Activated CD8-positive, alpha-beta memory T cell treated with anti-CD3 and anti-CD28 coated beads for 1 hour (primary cell): ENCODE measurements at places on chromosomes 12 and 14.

DNA sequence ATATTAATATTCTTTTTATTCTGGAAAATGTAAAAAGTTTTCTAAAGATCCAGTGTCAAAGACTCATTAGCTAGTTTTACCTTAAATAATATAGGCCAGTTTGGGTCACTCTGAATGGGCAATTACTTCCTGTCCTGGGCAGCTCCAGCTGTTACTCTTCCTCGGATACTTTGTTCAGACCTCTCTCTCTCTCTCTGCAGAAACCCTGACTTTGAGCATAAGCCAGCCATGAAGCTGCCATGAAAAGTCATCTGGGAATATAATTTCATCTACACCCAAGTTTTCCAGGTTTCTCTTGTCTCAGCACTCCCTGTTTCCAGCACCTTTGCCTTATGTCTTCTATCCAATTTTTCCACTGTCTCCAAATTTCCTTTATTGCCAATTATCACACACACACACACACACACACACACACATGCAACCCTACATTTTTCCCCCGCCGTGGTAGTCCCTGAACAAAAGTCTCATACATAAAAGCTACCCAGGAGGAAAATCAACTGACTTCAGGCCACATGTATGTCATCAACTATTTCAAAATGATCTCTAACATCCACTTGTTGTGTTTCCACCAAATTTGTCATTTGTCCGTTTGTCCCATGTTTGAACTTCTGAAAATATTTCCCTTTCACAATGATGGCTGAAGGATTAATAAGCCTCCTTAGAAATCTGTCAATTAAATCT lies 318.1 kb downstream of the SSPN start:
- DNase-seq = no peak

GRCh38 chr14:67746927-67747326 lies 45.2 kb downstream of the RDH12 start:
- no peak for DNase-seq

- no peak for DNase-seq
Measured at GRCh38 chr14:55303691-55304145, 32.5 kb downstream of the FBXO34 start.

DNA sequence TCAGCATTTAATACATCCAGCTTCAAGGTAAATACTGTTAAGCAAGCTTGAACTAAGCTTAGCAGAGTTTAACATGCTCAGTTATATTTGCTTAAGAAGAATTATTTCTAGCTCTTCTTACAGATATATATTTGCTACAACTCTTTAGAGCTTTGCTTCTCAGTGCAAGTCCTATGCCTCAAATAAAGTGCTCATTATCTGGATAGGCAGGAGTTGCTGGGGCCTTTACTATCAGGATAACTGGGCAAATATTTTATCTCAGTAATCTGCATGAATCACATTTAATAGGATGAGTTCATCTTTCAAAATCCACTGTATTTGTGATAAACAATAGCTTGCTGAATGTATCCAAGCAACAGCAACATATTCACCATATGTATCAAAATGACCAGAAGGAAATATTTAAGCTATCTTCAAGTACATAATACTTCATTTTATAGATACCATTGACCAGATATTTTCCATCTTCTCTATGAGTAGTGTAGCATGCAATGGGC lies 187.6 kb downstream of the NOVA1 start:
- no peak for DNase-seq

DNA sequence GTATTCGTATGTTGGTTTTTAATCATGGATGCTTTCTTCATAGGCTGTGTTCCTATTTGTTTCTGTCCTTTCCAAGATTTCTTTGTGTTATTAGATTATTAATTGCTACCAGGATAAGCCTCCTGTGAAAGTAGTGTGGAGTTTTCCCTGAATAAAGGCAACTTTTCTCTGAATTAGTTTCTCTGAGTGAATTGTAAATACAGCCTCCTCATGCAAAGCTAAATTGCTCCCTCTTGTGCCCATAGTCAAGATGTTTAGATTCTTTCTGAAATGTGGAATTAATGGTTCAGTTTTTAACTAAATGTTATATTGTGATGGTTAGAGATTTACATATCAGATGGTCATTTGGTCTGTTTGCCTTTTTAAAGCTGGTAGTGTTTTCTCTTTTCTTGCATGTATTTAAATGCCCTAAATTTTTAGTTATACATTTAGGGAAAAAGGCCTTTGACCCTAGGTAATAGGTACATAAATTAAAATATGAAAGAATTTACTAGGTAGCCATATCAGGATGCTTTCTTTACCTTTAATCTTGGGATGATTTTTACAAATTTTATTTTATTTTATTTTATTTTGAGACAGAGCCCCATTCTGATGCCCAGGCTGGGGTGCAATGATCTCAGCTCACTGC lies 8.9 kb downstream of the APAF1 start:
- DNase-seq = no peak

DNA sequence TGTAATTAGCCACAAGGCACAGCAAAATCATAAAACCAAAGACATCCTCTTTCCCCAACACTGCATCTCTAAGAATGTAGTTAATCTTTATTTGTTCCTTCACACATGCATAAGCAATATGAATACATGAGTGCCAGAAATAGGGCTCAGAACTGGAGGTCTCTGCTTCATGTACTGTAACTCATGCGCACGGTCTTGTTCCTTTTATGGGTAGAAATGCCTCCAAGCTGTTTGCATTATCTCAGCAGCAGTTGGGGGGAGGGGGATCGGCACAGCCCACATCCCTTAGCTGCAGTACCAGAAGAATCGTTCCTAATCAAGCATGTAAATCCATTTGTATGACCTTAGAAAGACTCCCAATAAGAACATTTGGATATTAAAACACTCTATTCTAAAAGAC lies 20.0 kb downstream of the RHOJ start:
- no peak for DNase-seq

- no peak for DNase-seq
Measured at GRCh38 chr12:2633176-2633824, 161.5 kb upstream of the FKBP4 start.

GRCh38 chr14:96195441-96196081 lies 9.1 kb upstream of the BDKRB2 start:
- DNase-seq = no peak

DNA sequence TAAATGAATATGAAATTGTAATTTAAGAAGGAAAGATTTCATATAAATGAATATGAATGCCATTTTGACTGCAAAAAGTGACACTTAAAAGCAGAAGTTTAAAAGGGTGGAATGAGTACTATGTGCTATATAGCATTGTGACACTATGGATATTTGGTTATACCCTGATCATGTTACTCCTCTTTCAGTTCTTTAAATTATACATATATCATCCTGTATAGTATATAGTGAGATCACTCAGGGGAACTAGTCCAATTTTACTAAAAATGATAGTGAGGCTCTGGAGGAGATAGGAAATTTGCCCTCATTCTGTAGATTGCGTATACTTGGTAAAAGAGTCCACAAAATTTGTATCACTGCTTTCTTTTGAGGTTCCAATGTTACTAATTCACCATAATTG lies 155.7 kb upstream of the BTG1 start:
- no peak for DNase-seq

DNA sequence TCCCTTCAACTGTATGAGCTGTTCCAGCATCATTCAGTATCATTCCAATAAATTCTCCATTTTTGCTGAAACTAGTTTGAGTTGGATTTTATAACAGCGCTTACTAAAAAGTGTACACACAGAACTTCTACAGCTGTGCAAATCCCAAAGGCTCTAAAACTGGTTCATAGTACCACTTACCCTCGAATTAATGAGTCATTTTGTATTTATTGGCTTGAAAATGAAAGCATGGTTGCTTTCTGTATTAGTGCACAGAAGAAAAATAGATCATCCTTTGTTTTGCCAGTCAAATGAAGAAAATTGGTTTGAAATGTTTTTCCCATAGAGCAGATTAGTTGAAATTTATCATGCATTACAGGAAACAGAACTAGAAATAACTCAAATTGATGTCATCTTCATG lies 268.3 kb upstream of the CPNE8 start:
- DNase-seq = no peak

DNA sequence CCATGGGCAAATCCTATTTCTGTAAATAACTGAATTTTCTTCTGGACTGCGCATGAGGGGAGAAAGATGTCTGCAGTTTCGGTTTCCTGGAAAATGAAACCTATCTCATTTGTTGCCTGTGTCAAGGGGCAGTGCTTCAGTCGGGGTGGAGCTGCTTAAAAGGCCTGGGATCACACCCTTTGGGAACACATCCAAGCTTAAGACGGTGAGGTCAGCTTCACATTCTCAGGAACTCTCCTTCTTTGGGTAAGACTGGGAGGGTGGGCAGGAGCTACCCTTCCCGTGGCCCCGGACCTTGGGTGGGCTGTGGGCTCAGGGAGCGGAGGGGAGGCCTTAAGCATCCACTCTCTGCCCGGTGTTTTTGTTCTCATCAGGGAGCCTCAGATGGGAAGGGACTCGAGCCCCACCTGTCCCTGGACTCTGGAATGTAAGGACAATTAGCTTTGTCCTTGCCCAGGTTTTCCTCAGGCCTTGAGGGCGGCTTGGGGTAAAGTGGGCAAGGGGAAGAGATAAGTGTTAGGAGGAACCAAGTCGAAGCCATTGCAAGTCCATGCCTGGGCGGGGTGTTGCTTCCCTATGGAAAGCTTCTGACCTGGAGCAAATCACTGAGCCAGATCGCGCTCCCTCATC lies at the start of gene IFI27:
Gene IFI27 (plus strand): TSS at position 185 of the 630 bp plus-strand sequence.
- no peak for DNase-seq

DNA sequence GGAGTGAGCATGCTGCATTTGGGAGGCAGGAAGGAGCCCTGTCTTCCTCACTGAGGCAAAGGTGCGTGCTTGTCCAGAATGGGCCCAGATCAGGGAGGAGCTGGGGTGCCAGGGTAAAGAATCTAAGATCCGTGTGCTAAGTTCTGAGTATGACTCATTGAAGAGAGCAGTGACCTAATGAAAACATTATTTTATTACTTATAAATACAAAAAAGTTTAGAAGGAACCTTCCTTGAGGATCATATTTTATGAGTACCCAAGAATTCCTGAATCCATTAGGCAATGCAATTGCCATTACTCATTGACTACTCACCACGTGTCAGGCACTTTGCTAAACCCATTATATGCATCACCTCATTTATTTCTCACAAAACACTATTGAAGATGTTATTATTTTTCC lies 264.7 kb downstream of the EGLN3 start:
- DNase-seq = no peak

- DNase-seq = no peak
Measured at GRCh38 chr12:104672501-104673265, 215.9 kb downstream of the CHST11 start.

- no peak for DNase-seq
Measured at GRCh38 chr12:119229837-119230236, 51.1 kb downstream of the HSPB8 start.

- DNase-seq = no peak
Measured at GRCh38 chr14:90999299-90999698, 61.1 kb downstream of the RPS6KA5 start.

DNA sequence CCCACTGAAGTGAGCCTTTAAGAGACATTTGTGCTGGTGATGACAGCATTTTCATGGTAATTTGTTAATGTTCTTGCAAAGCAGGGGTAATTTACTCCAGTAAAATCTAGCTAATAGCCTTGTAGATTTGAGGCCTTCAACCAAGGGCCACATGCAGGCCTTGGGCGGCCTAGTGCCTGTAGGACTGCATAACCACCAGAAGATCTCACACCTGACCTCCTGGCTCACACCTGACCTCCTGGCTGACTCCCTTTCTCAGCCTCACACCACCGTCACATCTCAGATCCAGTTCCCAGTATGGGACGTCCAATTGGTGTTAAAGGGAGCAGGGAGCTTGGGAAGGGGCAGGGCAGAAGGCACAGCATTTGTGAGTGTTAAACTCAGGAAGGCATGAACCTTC lies 26.9 kb downstream of the C12orf42 start:
- no peak for DNase-seq

DNA sequence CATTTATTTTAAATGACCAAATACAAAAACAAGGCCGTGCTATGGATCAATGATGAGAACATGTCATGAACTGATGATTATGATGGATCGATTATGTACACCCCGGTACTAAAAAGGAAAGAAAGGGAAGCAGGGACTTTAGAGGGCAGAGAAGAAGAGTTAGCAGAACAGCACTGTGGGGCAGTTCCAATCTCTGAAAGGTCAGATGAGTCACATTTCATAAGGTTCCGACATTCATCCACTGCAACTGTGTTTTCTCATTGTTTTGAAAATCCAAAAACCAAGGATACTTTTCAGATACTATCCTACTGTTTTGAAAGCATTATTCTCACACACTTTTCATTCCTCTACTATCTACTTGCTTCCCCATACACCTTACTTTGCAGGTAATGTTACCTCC lies 169.3 kb downstream of the STXBP6 start:
- DNase-seq = no peak

DNA sequence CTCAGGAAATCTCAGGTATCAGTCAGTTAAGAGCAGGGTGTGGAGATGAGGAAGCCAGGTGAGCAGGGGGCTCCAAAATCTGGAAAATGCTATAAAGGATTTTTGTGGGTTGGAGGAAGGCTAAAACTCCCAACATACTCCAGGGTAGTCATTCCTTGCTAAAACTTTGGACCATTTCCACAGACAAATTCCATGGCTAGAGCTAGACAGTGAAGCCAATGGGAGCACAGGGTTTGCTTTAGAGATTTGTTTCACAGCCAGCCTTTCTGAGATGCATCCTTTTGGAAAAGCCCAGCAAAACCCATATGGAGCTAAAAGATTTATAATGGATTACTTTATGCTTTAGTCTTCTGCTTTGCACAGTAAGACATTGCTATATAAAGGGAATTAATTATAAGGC lies 146.5 kb downstream of the SAMD4A start:
- DNase-seq = no peak

DNA sequence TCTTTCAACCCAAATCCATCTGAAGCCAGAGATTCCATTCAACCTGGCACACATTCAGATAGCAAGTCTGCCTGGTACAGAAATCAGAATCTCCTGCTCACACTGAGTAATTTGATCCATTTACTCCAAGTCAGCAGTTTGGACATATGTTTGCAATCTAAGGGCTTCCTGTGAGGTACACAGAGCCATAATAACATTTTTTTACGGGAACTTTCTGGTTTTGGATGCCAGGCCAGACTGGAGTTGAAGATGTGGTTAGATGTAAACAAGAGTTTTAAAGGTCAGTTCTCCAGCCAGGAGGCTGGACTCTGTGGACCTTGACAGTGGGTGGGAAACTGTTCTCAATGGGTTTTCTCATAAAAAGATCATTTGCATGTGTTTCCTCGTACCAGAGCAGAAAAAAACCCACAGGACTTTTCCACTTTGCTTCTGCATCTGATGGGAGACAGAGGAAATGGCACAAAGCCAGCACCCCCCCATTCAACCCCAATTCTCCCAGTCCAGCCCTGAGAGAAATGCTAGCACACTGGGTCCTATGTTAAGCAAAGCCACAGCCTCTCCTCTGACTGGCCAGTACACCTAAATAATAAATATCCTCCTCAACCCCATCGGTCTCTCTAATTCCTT lies 17.7 kb upstream of the TSPAN11 start:
- no peak for DNase-seq
